Activated T-cell treated with anti-CD3 and anti-CD28 coated beads for 48 hours (primary cell): ENCODE measurements at places on chromosomes 5 and 9.

- DNase-seq: no peak
These were observed at the start of gene GOLGA2 for GRCh38 chr9:128275198-128276007. GOLGA2 (minus strand) TSS chr9:128276007; CDS start chr9:128275976, 31 bp downstream.

GRCh38 chr5:36681711-36682110 is 75.3 kb downstream of the SLC1A3 start:
- DNase-seq: no peak

DNA sequence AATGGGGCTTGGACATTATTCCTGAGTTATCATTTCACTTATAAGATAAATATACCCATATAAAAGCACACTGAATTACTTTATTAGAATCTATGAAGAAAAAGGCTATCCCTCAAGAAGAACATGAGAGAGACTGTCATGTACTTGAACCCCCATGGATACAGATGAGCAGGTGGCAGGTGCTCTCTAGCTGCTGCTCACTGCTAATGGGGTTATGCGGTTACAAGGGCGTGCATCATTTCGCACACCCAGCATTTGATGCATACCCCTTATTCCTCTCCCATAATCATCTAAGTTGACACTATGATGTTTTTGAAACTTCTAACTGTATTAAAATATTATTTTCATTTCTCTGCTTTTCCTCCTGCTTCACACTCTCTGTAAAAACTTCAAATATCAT is 16.4 kb downstream of the ITK start:
- DNase-seq: no peak

GRCh38 chr9:35406183-35406959 is 83.5 kb upstream of the RUSC2 start:
- peak; percentile 38 for DNase-seq

- DNase-seq: no peak
These were observed 126.9 kb upstream of the PDE4D start for GRCh38 chr5:60020457-60020856.

GRCh38 chr5:96905864-96906263 is 29.6 kb downstream of the ERAP2 start:
- DNase-seq: no peak

DNA sequence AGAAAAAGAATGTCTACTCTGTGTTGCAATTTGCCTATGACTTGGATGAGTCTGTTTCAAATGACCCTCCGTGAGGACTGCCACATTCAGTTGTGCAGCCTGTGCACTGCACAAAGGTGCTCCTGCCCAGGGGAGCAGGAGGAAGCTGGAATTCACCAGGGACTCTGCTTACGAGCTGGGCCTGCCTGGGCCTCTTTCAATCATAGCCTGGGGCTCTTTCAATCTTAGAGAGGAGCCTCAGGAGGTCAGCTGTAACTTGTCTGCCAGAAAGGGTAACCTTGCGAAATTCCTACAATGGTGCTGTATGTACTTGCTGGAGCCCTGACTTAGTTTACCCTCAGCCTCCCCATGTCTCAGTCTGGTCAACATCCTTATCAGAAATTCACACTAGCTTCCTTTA is 8.4 kb upstream of the SFXN1 start:
- DNase-seq: no peak
